ENCODE measurements at places on chromosomes 6 and 20. TPM values are rescaled to one million over a fixed set of nuclear protein-coding genes. Genes with fewer than 3 reads are reported as not detected.

- H3K27ac ChIP-seq: no peak overlapping the region
- H3K4me1 ChIP-seq: peaks cover 4% of the 10 kb centered on the region
- no peak for DNase-seq
- no peaks in the 10 kb centered on the region for H3K36me3 ChIP-seq
- H3K4me3 ChIP-seq: no peak overlapping the region
These were observed 5.1 kb downstream of the SOX12 start for GRCh38 chr20:330233-331149.

- H3K4me3 ChIP-seq: no peak overlapping the region
- H3K4me1 ChIP-seq: no peaks in the 10 kb centered on the region
- H3K27me3 ChIP-seq: no peaks in the 10 kb centered on the region
- no peaks in the 10 kb centered on the region for H3K36me3 ChIP-seq
- DNase-seq: no peak
These were observed 328.7 kb downstream of the LAMA2 start for GRCh38 chr6:129211626-129212025.

DNA sequence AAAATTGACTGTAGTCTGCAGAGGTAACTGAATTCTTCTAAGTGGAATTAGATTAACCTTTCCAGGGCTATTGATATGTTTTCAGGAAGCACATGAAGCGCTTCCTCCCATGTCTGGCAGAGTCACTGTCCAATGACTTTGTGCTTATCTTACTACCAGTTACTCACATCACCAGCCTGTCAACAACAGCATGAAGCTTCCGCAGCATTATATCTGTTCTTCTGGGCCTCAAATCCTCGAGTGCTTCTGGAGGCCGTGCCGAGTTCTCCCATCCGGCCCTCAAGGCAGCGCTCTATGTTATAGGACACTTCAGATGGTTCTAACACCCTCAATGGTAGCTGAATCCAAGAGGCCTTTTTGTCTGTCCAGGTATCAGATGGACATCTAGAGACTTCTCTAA, 33.2 kb downstream of the PSMG4 start:
- no peak for DNase-seq
- no peaks in the 10 kb centered on the region for H3K36me3 ChIP-seq
- no peak overlapping the region for H3K27ac ChIP-seq
- no peaks in the 10 kb centered on the region for H3K27me3 ChIP-seq

DNA sequence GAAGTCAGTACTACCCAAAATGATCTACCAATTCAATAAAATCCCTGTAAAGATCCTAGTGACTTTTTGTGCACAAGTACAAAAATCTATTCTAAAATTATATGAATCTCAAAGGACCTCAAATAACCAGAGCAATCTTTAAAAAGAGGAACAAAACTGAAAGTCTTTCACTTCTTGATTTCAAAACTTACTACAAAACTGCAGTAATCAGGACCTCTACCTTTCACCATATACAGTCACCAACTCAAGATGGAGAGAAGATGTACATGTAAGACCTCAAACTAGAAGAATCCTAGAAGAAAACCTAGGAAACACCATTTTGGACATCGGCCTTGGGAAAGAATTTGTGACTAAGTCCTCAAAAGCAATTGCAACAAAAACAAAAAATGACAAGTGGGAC, 109.5 kb upstream of the CD93 start:
- no peak for DNase-seq
- no peaks in the 10 kb centered on the region for H3K4me1 ChIP-seq
- H3K27ac ChIP-seq: no peak overlapping the region
- H3K4me3 ChIP-seq: no peak overlapping the region

GRCh38 chr6:40550202-40551101, 36.7 kb downstream of the LRFN2 start:
- H3K27ac ChIP-seq: no peak overlapping the region
- H3K27me3 ChIP-seq: no peaks in the 10 kb centered on the region
- no peaks in the 10 kb centered on the region for H3K36me3 ChIP-seq
- DNase-seq: no peak

GRCh38 chr6:139534472-139535115, 160.1 kb upstream of the CITED2 start:
- no peaks in the 10 kb centered on the region for H3K27me3 ChIP-seq
- no peaks in the 10 kb centered on the region for H3K36me3 ChIP-seq
- H3K4me3 ChIP-seq: no peak overlapping the region
- H3K4me1 ChIP-seq: no peaks in the 10 kb centered on the region
- peak overlapping the region; percentile 40 for H3K27ac ChIP-seq

GRCh38 chr6:117907601-117908245, 659 bp downstream of the SLC35F1 start:
- H3K4me1 ChIP-seq: peaks cover 6% of the 10 kb centered on the region
- no peaks in the 10 kb centered on the region for H3K36me3 ChIP-seq
- peak overlapping the region; percentile 74 for H3K4me3 ChIP-seq
- DNase-seq: no peak

DNA sequence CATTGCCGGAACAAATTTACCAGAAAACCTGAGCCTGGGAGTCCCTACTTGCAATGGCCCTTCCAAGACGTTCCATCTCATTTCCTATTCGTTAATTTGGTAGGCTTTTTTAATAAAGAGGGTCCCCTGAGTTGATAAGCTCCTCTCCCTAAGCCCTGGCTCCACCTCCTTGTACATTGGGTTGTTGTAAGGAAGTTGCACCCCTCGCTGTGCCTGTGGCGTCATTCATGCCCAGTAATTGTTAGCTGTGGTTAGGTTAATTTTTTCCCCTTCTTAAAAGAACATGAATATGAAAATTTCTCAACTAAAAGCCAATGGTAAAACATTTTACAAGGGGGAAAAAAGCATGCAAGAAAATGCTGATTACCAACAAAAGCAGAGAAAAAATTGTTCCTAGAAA, 91.9 kb downstream of the SLC24A3 start:
- H3K27me3 ChIP-seq: no peaks in the 10 kb centered on the region
- H3K36me3 ChIP-seq: no peaks in the 10 kb centered on the region
- H3K4me1 ChIP-seq: no peaks in the 10 kb centered on the region
- H3K27ac ChIP-seq: no peak overlapping the region
- no peak overlapping the region for H3K4me3 ChIP-seq

- no peaks in the 10 kb centered on the region for H3K27me3 ChIP-seq
- no peak for DNase-seq
- H3K4me3 ChIP-seq: no peak overlapping the region
- H3K4me1 ChIP-seq: no peaks in the 10 kb centered on the region
- H3K36me3 ChIP-seq: no peaks in the 10 kb centered on the region
These were observed 15.6 kb upstream of the PKIG start for GRCh38 chr20:44566811-44567210.

- H3K36me3 ChIP-seq: no peaks in the 10 kb centered on the region
- no peaks in the 10 kb centered on the region for H3K27me3 ChIP-seq
- H3K4me1 ChIP-seq: no peaks in the 10 kb centered on the region
- no peak overlapping the region for H3K27ac ChIP-seq
These were observed 235.4 kb downstream of the CDC5L start for GRCh38 chr6:44622956-44623355.

DNA sequence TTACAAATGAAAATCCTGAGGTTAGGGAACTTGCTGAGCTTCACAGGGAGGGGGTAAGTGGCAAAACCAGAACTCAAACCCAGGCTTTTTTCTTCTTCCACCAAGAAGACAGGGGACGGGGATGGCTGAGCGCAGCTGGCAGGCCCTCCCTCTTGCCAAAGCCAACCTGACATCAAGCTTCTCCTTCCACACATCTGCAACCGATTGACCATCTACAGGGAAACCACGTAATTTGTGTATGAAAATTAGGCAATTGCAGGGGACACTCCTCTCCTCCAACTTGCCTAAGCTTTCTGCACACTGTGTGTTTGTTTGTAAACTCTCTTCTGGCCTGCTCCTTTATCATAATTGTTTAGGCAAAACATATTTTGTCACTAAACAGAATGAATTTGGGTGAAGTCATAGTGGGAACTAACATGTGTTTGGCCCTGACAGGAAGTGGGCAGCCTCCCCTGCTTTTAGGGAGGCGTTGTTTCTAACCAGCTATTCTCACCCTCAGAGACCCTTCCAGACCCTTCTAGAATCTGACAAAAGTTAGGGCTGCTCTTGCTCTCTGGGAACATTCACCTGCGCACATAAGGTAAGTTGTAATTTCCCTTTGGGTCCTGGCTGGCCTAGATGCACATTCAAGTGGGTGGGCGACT, 18.9 kb downstream of the ZNF831 start:
- H3K4me3 ChIP-seq: no peak overlapping the region
- no peak overlapping the region for H3K27ac ChIP-seq
- H3K27me3 ChIP-seq: no peaks in the 10 kb centered on the region
- H3K36me3 ChIP-seq: no peaks in the 10 kb centered on the region

DNA sequence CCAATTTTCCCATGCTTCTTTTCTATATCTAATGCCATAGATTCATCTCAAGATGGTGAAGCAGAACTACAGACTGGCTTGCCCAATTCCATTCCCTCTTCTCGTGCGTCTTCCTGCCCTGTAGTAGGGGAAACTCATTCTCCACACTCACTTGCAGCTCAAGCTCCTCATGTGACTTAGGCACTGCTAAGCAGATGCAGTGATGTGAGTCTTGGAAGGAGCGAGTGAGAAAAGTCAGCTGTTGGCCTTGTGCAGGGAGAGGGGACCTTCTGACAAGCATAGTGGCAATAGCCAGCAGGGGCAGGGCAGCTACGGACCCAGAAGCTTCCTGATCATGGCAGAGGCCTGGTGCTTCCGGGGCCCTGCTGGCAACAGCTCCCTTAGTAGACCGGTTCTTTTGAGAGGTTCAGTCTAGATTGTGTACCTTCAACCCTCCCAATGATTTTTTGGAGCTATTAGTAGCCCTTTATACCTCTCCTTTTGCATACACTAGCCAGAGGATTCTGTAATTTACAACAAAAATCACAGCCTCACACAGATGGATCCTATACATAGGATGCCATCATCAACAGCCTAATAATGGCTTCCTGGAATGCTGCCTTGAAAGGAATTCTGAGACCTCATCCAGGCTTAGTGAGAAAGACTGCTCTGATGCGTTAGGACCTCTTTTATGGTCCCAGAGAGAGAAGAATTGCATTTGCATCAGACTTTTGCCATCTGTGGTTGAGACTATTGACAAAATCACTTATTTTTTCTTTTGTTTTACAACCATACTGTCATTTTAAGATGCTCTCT, 121.5 kb upstream of the RIPOR2 start:
- no peak for DNase-seq
- no peaks in the 10 kb centered on the region for H3K4me1 ChIP-seq
- H3K27me3 ChIP-seq: no peaks in the 10 kb centered on the region

Gene CALHM4
- not detected for total RNA-seq

Gene CST9L
- not detected for total RNA-seq

Gene RAET1L
- total RNA-seq: not detected

Gene DDO
- 2.0 TPM for total RNA-seq

Gene HCRTR2
- not detected for total RNA-seq

Gene MRPL2
- 32.1 TPM for total RNA-seq

Gene AAR2
- total RNA-seq: 36.5 TPM

Gene ENPP5
- 2.2 TPM for total RNA-seq

Gene CLVS2
- not detected for total RNA-seq

Gene GGTLC1
- total RNA-seq: not detected
